ENCODE measurements at places on chromosomes 6 and 20. TPM values are rescaled to one million over a fixed set of nuclear protein-coding genes. Genes with fewer than 3 reads are reported as not detected.

GRCh38 chr20:46973766-46974165 is 79.1 kb downstream of the EYA2 start:
- H3K27ac ChIP-seq = no peak overlapping the region
- no peak overlapping the region for H3K4me3 ChIP-seq
- no peak for DNase-seq
- H3K4me1 ChIP-seq = no peaks in the 10 kb centered on the region

DNA sequence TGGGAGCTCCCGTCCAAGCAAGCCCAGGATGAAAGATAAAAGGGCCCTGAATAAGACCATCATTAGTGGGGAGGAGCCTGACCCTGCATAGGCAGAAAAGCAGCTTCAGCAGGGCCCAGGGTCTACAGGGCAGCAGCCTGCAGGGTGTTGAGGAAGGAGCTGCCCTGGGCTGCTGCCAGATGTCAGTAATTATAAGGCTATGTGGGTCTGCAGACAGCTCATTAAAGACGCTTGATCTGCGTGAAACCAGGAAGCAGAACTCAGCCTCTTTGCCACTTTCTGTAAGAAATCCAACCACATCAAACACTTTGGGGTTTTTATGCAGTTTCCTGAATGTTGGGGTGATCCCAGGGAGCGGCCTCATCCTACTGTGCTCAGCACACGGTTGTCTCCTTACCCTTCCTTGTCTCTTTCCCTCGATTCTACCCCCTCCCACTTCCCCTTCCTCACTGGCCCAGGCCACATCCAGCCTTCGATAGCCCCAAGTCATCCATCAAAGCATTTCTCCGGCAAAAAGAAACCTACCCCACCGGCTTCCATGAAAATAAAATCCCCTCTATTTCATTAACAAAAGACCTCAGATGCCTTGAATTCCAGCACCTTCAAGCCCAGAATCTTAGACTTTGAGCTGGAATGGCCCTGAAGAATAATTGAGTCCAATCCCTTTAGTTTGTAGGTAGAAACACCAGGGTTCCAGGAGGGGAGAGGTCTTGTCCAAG is 1.0 kb upstream of the TGM6 start:
- H3K4me3 ChIP-seq = no peak overlapping the region
- H3K36me3 ChIP-seq = no peaks in the 10 kb centered on the region
- H3K4me1 ChIP-seq = peaks cover 24% of the 10 kb centered on the region
- H3K27me3 ChIP-seq = no peaks in the 10 kb centered on the region
- peak; percentile 61 for DNase-seq

GRCh38 chr6:154617175-154617574 is 106.7 kb upstream of the CNKSR3 start:
- H3K4me1 ChIP-seq = no peaks in the 10 kb centered on the region
- no peak for DNase-seq

The SLC13A3 gene
- not detected for total RNA-seq

DNA sequence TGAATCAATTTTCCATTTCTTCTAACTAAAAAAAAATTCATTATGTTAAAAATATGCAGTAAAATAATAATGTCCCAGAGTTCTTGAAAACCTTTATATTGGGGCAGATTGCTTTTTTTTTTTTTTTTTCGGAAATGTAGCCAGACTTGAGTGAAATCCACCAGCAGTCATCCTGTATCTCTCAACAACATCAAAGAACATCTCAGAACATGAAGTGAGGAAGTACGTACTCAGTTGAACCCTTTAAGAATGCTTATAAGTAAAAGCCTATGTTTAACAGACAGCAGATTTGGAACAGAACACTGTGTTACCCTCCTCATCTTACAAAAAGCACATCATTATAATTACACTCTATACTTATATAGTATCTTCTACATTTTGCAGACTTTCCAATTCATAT is 51.0 kb upstream of the SUPT3H start:
- no peak overlapping the region for H3K27ac ChIP-seq
- no peak overlapping the region for H3K4me3 ChIP-seq
- no peaks in the 10 kb centered on the region for H3K27me3 ChIP-seq
- DNase-seq = no peak
